ENCODE measurements at places on chromosomes 6 and 20. TPM values are rescaled to one million over a fixed set of nuclear protein-coding genes. Genes with fewer than 3 reads are reported as not detected.

DNA sequence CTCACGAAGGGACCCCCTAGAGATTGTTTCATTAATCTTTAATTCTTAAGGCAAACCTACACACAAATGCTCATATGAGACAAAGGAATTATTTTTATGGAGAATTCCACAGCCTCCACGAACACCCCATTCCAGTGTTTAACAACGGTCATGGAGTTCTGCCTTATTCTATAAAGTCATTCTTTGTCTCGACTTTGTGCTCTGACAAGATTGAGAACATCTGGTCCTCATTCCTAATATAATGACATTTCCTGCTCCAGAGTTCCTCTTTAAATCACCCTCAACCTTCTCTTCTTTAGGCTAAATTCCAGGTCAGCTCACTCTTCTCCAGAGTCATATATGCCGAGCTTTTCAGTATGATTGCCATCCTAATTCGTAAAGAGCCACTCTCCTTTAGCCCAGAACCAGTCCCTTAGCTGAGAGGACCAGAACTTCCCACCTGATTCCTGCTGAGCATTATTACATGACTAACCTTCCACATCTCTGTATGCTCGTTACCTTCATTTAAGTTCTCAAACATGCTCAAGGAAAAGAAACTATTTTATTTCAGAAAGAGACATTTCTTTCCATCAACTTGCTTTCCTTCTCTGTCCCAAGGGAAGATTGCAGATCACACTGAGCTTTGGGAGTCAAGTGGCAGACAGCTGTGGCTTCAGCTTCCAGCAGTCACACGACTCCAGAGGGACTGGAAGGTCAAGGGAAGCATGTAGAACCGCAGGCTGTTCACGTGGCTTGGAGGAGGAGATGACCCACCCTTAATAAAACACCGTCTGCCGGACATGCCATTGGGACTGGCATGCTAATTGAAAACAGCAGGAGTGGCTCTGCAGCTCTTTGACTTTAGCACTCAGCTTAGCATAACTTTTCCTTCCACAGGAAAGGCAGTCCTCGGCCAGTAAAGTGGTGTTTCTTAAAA lies 467.1 kb upstream of the HSF2 start:
- DNase-seq, result peak; percentile 16

- DNase-seq, result no peak
Measured at GRCh38 chr6:159695984-159696383, 2.9 kb upstream of the SOD2 start.

DNA sequence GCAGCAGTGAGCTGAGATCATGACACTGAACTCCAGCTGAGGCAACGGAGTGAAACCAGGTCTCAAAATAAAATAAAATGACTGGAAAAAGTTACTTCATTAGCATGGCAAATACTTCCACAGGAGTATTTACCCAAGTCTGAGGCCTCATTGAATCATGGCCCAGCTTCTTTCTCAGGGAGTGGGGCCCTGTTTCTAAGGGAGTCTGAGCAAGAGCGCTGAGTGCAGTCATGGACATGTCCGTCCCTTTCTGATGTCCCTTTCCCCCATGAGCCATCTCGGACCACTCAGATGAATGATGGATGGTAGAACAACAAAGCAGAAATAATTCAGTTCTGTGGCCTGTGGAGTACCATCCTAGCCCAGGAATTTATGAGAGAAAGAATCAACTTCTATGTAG lies 7.8 kb upstream of the DTD1 start:
- DNase-seq, result no peak

- no peak for DNase-seq
Measured at GRCh38 chr20:34904202-34904621, 27.8 kb downstream of the ACSS2 start.

DNA sequence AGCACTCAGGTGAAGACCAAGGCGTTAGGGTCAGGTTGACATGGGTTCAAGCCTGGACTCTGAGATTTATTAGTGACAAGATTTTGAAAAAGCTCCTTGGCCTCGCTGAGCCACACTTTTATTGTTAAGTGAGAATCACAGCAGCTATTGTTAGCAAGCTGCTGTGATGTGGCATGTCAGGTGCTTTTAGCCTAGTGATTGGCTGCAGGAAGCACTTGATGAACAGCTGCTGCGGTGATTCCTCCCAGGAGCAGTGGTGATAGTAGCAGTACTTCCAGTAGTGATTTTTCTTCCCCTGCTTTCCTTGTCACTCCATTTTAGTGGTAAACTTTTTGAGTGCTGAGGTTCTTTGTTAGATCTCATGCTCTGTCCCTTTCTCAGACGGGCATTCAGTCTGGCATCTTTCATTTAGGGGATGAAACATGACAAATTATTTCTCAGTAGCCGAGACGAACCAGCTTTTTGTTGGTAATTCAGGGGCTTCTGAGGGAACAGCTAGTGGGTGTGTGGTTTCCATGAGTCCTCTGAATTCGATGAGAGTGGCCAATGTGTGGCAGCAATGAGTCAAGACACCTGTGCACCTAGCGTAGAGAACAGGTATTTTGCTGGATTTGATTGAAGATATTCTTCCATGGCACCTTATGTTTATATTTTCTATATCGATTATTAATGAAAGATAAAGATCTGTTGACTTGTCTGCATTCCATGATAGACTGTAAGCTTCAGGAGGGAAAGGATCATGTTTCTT lies 696.7 kb downstream of the DHX35 start:
- no peak for DNase-seq

- DNase-seq, result no peak
Measured at GRCh38 chr20:53801609-53802370, 208.2 kb upstream of the ZNF217 start.

- no peak for DNase-seq
Measured at GRCh38 chr20:4677846-4678245, 43.9 kb upstream of the PRND start.

DNA sequence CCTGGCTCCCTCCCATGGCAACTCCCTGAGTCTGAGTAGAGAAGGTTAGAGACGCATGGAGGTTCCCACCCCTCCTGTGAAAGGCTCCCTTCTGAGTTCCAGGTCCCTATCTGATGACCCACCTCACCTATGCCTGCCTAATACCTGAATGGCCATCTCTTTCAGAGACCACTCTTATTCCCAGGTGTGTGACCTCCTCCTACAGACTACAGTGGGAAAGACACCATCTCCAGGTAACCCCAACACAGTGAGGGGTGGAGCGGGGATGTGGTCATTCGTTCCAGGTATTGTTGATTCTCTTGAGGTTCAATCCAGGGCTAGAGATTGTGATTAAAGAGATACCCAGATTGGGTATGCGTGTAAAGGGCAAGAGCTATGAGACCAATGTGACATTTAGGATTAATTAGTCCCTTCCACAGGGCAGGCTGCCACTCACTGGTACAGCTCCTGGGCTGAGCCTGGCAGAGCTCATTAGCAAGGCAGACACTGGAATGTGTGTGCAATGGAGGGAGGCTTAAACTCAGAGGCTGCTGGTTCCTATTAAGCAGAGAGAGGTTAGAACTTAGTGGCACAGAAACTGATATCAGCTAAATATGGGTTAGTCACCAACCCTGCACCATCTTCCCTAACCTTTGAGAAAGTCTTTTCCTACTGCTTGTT lies 46.5 kb upstream of the IER3 start:
- no peak for DNase-seq

GRCh38 chr20:24633521-24633920 lies 164.1 kb downstream of the SYNDIG1 start:
- no peak for DNase-seq

- peak; percentile 79 for DNase-seq
Measured at GRCh38 chr20:57514273-57514751, 10.6 kb downstream of the CTCFL start.

DNA sequence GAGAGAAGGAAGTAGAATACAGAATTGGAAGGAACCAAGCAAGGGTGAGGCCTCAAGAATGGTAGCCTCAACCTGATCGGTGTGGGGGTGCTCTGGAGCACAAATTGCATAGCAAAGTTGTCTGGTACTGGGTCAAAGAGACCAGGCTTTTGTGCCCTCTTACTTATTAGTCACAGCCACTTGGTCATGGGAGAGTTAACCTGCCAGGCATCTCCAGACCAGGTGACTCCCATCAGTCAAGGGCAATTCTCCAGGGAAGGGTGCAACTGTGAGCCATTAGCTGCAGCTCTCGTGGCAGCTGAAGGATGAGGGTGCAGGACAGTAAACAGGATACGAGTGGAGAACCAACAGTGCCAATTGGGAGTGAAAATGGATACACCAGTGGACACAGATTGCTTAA lies 47.7 kb upstream of the PLCB4 start:
- no peak for DNase-seq

- DNase-seq, result no peak
Measured at GRCh38 chr20:62820208-62820961, 3.5 kb downstream of the COL9A3 start.

GRCh38 chr6:25921525-25922203 lies 8.8 kb downstream of the SLC17A2 start:
- DNase-seq, result no peak

- no peak for DNase-seq
Measured at GRCh38 chr20:46054606-46055005, 25.6 kb downstream of the SLC12A5 start.

DNA sequence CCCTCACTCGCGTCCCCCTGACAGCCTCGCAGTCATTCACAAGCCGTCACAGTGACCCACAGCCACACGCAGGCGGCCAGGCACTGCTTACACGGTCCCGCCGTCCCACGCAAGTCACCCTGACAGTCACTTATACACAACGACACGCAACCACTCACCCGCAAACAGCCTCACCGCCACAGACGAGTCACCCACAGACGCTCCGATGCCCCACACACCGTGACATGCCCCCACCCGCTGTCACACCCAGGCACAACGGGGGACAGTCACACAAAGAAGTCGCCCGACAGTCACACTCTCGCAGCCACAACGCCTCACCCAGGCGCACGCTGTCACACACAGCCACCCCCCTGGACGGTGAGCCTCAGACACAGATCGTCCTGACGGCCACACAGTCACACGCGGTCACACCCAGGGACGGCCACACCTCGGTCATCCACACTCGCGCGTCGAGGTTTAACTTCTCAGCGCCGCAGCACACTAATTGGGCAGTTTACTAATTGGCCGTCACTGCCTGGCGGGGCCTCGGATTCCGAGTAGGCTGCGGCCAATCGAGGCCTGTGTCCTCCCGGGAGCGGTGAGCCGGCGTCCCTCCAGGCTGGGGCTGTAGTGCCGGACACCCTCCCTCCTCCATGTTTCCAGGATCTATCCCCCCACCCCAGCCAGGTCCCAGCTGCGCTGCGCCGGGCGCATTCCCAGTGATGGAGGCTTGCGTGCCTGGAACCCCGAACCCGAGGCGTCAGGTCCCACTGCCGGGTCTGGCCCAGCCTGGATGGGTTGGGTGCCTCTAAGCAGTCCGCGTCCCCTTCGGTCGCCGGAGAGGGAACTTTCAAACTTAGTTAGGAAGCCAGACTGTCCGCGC lies 790 bp downstream of the TOX2 start:
- DNase-seq, result no peak

GRCh38 chr6:64258752-64259151 lies 623.1 kb downstream of the PHF3 start:
- DNase-seq, result no peak

GRCh38 chr20:2626853-2627541 lies 25.4 kb upstream of the NOP56 start:
- peak; percentile 86 for DNase-seq

DNA sequence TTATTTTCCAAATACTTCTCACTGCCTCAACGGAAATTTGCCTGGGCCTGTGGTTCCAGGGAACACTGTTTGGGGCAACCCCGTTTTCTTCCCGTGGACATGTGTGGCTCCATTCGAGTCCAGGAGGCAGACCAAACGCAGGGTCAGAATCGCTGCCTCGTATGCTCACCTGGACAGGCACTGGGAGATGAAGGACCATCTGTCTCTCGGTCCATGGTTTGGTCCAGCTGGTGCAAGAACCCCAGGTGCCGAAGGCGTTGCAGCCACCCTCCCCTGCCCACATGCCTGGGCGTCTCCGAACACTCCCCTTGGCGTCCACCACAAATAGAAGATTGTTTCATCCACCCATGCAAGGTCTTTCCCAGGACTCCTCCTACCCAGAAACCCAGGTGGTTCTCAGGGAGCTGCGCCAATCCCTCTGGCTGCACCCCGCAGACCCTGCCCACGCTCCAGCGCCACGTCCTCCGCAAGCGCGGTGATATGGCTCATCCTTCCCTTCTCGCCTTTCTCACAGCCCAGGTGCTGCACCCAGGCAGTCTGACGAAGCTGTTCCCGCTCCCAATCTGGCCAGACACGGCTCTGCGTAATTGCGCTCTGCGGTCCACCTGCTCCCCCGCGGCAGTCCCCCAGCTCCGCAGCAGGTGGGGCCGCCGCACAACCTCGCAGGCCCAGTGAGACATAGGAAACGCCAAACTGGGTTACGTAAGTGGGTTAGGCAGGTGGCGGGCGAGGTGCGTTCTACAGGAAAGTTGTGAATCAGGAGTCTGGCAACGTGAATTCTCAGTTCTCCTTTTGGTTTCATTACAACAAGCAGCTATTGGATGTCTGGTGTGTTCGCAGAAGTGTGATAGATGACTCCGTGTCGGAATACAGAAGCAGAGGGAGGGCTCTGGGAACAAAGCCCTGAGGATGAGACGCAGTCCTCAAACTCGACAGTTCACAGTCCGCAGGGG lies 146.2 kb upstream of the ECI2 start:
- peak; percentile 55 for DNase-seq

DNA sequence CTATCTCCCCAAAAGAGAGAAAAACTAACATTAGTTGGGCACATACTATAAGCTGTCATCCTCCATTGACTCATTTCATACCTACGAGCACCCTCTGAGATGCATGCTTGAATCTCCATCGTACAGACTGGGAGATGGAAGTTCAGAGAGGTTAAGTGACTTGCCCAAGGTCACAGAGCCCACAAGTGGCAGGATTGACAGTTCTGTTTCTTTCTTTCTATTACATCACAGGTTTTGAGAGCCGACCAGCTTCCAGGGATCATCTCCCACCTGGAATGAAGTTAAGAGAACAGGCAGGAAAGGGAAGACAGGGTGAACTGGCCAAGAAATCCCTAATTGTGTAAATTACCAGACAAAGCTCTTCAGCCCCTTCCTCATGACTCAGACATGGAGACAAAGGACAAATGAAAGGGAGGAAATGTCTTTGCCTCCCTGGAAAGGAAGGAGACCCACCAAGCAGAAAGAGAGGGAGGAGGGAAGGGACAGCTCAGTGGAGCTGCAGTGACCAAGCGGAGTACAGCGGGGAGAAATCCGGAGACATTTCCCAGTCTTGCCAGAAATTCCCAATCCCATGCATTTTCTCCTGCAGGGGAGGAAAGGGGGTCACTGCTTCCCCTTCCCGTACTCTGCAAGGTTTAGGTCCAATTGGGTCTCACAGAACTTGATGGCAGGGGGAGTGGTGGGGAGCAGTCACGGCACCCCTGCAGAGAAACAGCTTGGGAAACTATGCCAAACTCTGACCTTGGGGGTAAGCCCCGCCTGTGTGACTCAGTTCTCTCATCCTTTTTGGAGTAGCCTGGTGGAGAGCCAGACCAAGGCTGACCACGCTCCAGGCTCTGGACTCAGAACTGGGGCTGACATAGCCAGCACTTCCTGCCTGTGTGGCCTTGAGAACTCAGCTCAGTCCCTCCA lies 154.3 kb downstream of the ANKRD60 start:
- DNase-seq, result no peak

IFT52 gene
- total RNA-seq, result 30.8 TPM

BMP7 gene
- not detected for total RNA-seq

PPP1R3G gene
- 0.20 TPM for total RNA-seq

TTLL9 gene
- total RNA-seq, result not detected

ZNF165 gene
- 6.3 TPM for total RNA-seq

ZSCAN9 gene
- 25.8 TPM for total RNA-seq
